ENCODE measurements at places on chromosomes 2 and 18. TPM values are rescaled to one million over a fixed set of nuclear protein-coding genes. Genes with fewer than 3 reads are reported as not detected.

Gene UGT1A10
- polyA plus RNA-seq: not detected

Gene CCDC68
- not detected for polyA plus RNA-seq

Gene EMX1
- polyA plus RNA-seq: not detected

Gene ZEB2
- polyA plus RNA-seq: 0.23 TPM

Gene ELOA2
- not detected for polyA plus RNA-seq

Gene NT5C1B
- polyA plus RNA-seq: not detected

Gene ABHD1
- 0.76 TPM for polyA plus RNA-seq

Gene ANKRD62
- not detected for polyA plus RNA-seq

Measured in CD4-positive, CD25-positive, alpha-beta regulatory T cell (primary cell).